Stimulated activated CD8-positive, alpha-beta memory T cell treated with anti-CD3 and anti-CD28 coated beads, Interleukin-7, amount 100 ng/mL, for 4 hours (primary cell): ENCODE measurements at places on chromosomes 3 and 15.
A peak's percentile ranks its signal among the peaks of the same experiment; 100 is the strongest.

- DNase-seq: no peak
These were observed 151.4 kb downstream of the ATP10A start for GRCh38 chr15:25711691-25712090.

DNA sequence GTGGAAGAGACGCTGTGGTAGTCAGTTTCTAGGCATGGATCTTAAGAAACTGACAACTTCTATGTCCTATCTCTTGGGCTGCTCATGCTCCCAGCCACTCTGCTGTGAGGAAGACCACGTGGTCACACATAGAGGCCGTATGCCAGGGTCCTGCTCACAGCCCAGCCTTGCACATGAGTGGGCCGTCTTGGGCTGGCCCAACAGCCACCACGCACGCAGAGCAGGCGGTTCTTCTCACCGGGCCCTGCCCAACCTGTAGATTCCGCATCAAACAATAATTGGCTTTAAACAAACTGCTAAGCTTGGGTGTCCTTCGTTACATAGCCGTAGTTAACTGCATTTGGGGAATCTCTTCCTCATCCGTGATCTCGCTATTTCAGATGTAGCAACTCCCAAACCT, 26.0 kb downstream of the SLC41A3 start:
- no peak for DNase-seq

DNA sequence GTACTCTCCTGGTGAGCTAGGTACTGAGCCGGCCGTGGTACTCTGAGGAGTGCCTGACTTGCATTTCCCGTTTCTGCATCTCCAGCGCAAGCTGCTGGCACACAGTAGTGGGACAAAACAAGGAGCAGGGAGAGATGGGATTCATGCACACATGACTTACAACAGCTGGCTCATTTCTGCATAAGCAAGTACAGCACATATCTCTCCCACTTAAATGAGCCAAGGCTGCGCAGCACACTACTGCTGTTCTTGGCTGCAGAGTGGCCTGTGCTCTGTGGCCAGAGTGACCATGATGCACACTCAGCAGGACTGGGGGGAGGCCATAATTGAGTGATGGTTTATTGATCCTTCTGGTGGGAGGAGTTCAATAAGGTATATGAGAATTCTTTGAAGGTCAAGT, 59.2 kb upstream of the ABHD17C start:
- DNase-seq: no peak

GRCh38 chr3:193737191-193737751, 144.3 kb downstream of the OPA1 start:
- no peak for DNase-seq

DNA sequence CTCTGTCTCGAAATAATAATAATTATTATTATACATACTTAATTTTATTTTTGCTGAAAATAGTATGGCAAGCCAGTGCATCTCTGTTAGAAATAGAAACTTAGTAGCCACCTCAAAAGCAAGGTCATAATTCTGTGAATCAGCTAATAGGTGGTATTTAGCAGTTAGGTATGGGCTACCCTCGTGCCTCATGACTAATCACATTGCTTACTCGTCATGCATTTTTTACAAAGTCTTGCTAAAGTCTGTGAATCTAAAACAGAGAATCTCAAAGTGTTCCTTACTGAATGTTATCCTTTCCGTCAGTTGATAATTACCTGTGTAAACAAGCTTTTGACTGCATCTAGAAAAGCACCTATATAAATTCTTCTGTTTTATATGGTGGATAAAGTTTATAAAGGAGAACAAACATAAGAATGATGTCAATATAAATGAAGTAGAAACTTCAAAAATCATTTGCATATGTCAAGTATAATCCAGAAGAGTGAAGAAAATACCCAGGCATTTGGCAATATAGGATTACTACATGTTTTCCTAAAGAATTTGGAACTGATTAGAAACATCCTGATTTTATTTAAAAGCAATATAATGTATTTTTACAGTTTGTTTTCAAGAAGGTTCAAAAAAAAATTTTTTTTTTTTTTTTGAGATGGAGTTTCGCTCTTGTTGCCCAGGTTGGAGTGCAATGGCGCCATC, 6.2 kb downstream of the PPARG start:
- DNase-seq: no peak

DNA sequence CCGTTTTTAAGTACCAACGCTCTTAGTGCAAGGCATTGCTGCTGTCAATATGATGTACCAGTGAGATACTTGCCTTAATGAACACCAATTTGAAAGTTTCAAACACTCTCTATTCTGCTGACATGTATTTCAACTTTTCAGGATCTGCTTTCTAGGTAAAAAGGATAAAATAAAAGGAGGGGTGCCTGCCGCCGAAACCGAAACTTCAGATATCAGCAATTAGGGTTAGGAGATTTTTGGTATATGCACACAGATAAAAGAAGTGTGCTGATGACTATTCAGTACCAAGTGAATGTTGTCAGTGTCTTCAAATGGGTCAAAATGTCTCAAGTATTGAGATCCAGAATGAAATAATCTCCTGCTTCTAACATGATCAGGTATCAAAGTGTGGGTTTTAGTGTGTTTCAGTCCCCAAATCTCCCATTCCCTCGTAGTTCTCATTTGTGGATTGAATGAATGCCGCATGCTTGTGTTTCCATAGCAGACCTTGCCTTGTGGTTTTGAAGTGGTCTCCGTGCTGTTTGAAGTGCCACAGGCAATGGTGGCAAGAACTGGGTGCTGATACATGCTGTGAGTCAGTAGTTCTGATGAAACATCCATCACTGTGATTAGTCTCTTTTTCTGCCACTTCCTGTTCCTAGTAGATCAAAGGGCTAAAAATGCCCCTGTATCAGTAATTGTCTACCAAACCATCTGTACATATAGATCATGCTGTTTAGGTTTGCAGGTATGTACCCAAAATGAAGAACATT, 22.5 kb downstream of the CHST14 start:
- peak; percentile 47 for DNase-seq

DNA sequence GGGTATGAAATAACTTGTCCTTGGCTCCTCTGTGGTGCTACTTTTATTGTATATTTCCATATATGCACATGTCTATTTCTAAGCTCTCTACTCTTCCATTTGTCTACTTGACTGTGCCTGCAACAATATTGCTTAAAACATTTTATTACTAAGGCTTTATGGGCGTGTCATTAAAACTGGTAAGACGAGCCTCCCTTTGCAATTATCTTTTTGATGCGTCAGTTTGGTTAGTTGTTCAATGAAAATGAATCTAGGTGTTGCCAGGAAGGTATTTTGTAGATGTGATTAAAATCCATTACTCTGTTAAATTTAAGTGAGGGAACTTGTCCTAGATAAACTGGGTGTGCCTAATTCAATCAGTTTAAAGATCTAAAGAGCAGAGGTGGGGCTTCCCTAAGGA, 12.9 kb upstream of the TRA2B start:
- no peak for DNase-seq

DNA sequence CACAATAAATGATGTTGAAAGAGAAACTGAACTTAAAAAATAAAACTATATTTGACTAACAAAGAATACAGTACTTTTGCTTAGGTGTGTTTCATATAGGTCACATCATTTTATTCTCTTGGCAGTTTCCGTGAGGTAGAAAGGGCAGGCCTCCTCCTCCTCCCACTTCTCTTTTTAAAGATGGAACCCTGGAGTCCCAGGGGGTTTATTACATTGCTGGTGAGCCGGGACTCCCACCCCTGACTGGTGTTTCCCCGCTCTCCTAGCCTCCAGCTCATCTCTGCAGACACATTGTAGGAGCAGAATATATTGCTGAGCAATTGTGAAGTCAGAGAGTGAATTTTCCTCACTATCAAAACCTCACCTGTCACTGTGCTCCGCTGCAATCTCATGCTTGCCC, 30.0 kb downstream of the ZDHHC23 start:
- DNase-seq: no peak

GRCh38 chr3:115520651-115521245, 102.6 kb upstream of the GAP43 start:
- no peak for DNase-seq

GRCh38 chr3:61903931-61904657, 342.7 kb downstream of the PTPRG start:
- DNase-seq: no peak
